Adrenal gland (tissue), 19 donors: ENCODE measurements at places on chromosomes 4 and X.

GRCh38 chr4:8136972-8137710, 21.5 kb downstream of the ABLIM2 start:
- no peak for DNase-seq

DNA sequence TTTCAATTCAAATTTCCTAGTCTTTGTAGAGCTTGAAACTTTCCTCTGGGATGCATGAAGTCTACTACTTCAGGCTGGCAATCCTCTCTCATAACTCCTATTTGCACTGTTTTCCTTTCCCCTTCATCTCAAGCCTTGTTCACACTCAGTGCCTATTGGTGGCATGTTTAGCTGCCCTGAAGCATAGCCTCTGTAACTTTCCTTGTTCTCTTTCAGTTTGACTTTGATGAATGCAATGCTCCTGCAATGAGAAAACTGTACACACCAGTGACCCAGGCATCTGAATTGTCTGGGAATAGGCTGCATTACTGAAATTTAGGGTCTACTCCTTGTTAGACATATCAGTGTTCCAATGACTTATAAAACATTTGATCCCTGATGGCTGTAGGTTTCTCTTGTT, 81.7 kb downstream of the ANK2 start:
- no peak for DNase-seq

GRCh38 chr4:36288731-36289426, 7.5 kb downstream of the DTHD1 start:
- DNase-seq, result no peak

DNA sequence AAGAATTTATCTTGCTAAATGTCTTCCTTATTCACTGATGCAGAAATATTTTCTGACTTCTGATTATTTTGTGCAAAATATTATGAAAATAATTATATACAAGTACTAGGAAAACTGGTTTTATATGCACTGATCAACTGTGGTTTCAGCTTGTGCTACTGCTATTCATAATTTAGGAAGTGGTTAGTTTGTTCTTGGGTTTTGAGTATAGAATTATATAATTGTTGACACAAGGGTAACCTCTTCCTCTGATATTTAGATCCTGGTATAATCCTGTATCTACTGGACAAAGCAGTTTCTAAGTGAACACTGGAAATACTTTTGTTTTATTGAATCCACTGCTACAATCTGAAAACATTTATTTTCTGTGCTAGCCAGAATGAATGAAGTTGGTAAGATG, 182.8 kb downstream of the PDGFC start:
- no peak for DNase-seq

GRCh38 chrX:63350465-63350877, 661 bp downstream of the SPIN4 start:
- DNase-seq, result peak; percentile 2

DNA sequence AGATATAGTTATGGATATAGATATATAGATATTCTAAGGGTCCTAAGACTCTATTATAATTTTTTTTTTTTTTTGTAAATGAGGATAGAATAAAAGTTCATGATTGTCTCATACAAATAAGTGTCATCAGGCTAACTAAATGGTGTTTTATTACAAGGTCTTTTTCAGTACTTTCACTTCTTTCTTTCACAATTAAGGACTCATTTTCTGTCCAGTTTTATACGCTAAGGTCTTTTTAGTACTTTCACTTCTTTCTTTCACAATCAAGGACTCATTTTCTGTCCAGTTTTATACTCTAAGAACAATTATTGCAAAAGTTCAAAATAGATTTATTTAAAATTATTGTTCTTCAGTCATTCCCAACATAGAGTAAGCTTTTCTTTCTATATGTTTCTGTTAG, 32.7 kb downstream of the RUFY3 start:
- DNase-seq, result no peak

- DNase-seq, result no peak
These were observed 390.1 kb downstream of the ANKRD50 start for GRCh38 chr4:124322234-124323065.

- no peak for DNase-seq
These were observed 196.5 kb downstream of the ARHGAP10 start for GRCh38 chr4:147928400-147928799.

DNA sequence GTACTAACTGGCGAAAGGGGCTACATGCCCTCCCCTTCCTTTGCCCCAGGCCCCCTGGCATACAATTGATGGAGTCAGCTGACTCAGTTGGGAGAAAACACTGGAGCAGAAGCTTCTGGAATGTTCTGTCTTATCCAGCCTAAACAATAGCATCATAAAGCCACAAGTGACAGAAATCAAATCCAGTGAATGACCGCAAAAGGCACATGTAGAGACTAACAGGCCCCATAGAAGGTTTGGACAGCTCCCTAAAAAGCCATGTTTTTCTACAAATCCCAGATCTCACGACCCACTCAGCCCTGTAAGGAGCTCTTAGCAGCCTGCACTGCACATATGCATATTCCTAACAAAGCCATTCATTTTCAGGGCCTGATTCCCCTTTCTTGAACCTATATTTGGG, 25.1 kb downstream of the SCARB2 start:
- DNase-seq, result no peak

DNA sequence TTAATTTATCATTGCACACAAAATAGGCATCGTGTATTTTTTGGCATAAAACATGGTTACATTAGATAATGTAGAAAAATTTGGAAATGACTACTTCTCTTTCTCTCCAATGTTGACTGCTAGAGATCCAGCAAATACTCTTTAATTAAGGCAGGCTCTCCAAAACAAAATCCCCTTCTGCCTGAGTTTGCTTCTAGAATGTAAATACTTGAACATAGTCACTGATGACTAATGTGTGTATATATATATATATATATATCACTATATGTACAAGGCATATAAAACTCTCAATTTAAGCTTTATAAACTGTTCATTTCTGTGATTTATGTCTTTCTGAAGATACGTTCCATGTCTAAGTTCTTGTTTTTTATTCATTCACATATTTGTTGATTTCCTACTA, 67.2 kb upstream of the CAMK2D start:
- DNase-seq, result no peak

GRCh38 chr4:71400810-71401209, 62.0 kb downstream of the SLC4A4 start:
- no peak for DNase-seq
